ENCODE measurements at places on chromosomes 12 and 14. TPM values are rescaled to one million over a fixed set of nuclear protein-coding genes. Genes with fewer than 3 reads are reported as not detected.

MGP gene
- 109 TPM for polyA plus RNA-seq

ANO4 gene
- polyA plus RNA-seq = 14.1 TPM

SYT1 gene
- 17.0 TPM for polyA plus RNA-seq

GALNT8 gene
- not detected for polyA plus RNA-seq

GPR65 gene
- under 0.01 TPM for polyA plus RNA-seq

KCNC2 gene
- not detected for polyA plus RNA-seq

ADAMTS20 gene
- not detected for polyA plus RNA-seq

ERH gene
- 228 TPM for polyA plus RNA-seq

EGLN3 gene
- polyA plus RNA-seq = 0.31 TPM

LYSET gene
- polyA plus RNA-seq = 18.5 TPM

PRICKLE1 gene
- polyA plus RNA-seq = 1.2 TPM

FRMD6 gene
- polyA plus RNA-seq = 169 TPM

CYP46A1 gene
- 0.30 TPM for polyA plus RNA-seq

KCNH3 gene
- polyA plus RNA-seq = 3.2 TPM

PRIMA1 gene
- polyA plus RNA-seq = 0.24 TPM

KRT6C gene
- polyA plus RNA-seq = not detected

TAS2R13 gene
- polyA plus RNA-seq = 0.03 TPM

NKX2-1 gene
- polyA plus RNA-seq = not detected

SLC5A8 gene
- polyA plus RNA-seq = not detected

SMCO3 gene
- polyA plus RNA-seq = 0.03 TPM
